ENCODE measurements at places on chromosomes 7 and 10.
A peak's percentile ranks its signal among the peaks of the same experiment; 100 is the strongest.

DNA sequence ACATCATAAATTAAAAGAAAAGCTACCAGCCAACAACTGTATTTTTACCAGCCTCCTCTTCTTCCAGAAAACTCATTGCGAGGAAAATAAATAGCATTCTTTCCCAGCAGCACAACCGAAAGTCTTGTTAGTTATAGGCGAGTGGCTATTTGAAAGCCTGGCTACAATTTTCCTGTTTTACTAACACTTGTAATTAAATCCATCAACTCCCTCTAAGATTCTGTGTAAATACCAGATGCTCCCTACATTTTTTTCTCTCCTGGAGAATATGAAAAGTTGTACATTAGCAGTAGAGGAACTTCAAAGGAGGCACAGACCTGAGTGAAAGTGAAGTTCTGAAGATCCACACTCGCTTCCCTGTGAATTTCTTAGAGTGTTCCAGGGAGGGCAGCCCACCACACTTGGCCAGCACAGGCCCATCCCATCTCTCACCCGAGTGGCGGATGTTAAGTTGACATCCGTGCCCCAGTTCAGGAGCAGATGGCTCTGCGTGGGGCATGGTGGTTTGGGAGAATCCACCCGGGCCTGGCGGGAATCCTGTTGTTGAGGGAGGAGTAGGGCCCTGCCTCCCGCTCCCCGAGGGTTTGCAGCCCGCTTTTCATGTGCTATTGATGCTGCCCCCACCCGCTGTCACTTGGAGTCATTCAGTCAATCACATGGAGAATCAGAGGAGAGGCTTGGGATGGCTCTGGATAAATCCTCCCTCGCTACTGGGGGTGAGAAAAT, 451.0 kb upstream of the GALNT17 start:
- no peak for DNase-seq

- DNase-seq = no peak
Observed at GRCh38 chr7:130141161-130141883, 63.9 kb downstream of the TMEM209 start.

DNA sequence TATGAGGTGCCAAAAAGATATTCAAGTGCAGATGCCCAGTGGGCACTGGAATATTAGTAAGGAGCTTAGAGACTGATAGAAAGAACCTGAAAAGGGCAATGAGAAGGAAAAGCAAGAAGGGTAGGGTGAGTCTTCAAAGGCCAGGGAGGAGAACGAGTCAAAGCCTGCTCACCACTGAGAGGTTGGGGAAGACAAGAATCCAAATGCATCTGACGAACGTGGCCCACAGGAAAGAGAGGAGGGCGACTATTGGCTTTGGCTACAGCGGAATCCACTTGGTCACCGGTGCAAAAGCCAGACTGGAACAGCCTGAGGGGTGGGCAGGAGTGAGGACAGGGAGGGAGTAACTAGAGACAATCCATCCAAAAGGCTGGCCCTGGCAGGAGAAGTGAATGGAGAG, 216.7 kb upstream of the KLF14 start:
- no peak for DNase-seq

DNA sequence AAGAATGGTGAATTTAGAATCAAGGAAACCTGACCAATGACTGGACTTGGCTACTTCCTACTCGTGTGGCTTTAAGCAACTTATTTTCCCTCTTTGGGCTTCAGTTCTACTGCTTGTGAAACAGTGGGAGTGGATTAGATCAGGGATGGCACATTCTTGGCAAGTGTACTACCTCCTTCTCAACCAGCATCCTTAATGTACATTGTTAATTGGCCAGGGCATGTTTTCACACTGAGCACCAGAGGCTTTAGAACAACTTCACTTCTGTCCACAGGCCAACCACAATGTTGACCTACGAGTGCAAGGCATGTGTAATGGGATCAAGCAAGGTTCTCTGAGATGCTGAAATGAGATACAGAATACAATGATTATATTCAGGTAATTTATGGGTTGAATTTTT, 315.3 kb downstream of the ADRA2A start:
- no peak for DNase-seq

- peak; percentile 56 for DNase-seq
Observed at GRCh38 chr7:36945612-36946400, 221.5 kb upstream of the AOAH start.

GRCh38 chr7:75980430-75981202, 13.8 kb downstream of the TMEM120A start:
- DNase-seq = no peak

- DNase-seq = no peak
Observed at GRCh38 chr10:80161321-80162083, 29.0 kb downstream of the PLAC9 start.

DNA sequence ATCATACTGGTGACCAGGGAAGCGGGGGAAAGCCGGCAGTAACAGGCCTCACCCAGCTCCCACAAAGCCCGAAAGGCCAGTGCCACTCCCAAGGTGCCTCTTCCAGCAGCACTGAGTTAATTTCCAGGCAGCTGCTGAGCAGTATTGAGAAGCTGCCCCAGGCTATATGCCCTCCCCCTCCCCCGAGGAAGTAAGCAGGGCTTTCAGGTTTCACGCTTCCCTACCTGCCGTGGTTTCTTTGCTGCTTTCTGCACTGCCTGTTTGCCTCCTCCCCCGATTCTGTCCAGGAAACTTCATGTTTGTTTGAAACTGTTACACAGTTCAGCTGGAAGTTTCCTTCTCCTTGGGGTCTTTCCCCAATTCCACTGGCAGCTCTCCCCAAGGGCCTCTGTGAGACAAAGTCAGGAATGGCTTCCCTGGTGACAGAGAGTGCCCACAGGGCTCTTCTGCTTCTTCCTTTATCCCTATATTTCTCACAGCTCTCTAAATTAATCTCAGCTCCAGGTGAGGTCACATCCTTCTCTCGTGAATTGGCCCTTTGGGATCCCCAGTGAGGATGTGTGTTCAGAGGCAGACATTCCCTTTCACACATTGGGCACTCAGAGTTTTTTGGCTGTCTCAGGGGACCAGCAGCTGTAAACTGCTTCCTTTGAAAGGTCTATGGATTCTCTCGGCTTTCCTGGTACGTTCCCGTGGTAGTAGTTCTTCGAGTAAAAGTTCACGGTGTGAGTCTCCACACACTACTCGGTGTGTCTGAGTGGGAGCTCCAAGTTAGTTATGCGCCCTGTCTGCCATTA, 19.4 kb downstream of the C1GALT1 start:
- no peak for DNase-seq

DNA sequence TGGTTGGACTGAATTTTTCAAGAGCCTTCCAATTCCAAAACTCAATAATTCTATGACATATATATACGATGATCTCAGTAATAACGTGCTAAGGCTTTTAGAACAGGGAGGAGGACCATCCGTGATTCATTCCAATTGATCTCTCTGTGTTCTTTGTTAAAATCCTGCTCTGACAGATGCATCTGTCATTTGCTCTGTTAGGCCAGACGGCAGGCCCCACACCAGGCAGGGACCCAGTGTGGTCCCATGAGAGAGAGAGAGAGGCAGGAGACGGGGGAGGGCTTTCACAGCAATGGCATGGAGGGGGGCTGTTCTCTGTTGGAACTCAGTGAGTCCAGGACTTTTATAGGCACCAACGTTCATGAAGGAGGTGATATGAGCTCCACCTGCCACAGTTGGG, 160.0 kb upstream of the INSYN2A start:
- no peak for DNase-seq

GRCh38 chr7:120303105-120303504, 30.1 kb downstream of the KCND2 start:
- no peak for DNase-seq

GRCh38 chr10:58456179-58456578, 56.5 kb upstream of the BICC1 start:
- no peak for DNase-seq

DNA sequence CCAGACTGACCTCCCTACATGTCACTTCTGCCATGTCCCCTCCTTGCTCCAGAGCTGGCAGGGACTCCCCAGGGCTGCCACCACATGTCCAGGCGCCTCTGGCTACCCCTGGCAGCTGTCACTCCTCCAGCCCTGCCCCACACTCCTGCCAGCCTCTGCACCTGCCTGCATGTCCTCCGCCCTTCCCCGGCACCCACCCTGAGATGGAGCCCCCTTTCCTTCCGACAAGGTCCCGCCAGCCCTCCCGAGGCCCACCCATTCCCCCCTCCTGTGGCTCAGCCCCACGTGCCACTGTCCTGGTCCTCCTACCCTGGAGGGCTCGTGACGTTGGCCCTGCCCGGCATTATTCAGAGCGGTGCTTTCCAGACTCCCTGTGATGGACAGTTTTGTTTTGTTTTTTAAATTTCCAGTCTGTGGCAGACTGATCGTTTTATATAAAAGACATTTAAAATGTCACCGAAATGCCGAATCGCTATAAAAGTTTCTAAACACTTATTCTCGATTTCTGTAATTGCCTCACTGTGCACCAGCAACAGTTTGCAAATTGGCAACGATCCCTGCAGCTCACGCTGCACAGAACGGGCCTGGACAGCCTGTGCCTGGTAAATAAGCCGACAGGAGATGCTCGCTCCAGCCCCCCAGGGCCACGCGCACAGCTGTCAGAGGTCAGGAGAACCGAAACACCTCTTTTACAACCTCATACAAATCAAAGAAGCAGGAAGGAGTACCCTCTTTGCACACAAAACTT, 111.1 kb upstream of the SH2B2 start:
- DNase-seq = no peak

- DNase-seq = no peak
Observed at GRCh38 chr7:130227883-130228575, 20.4 kb downstream of the SSMEM1 start.

- DNase-seq = no peak
Observed at GRCh38 chr10:133530506-133530905, 3.3 kb downstream of the CYP2E1 start.

DNA sequence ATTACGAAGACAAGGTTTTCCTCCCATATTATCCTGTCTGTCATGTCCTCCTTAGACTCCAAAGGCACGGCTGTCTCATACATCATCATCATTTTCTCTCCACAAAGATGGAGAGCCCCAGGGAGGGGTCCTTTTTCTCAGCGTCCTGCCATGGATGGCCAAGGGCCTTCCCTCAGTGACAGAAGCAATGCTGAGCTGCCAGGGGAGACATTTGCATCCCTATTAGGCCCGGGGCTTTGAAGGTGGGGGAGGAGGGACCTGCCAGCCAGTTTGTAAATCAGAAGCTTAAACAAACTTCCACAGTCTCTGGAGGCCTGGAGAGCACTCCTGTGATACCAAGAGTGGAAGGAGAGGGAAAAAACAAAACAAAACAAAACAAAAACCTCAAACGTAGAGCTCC, 112.4 kb upstream of the ADO start:
- no peak for DNase-seq

GRCh38 chr10:114940735-114941134, 2.7 kb downstream of the TRUB1 start:
- DNase-seq = no peak

DNA sequence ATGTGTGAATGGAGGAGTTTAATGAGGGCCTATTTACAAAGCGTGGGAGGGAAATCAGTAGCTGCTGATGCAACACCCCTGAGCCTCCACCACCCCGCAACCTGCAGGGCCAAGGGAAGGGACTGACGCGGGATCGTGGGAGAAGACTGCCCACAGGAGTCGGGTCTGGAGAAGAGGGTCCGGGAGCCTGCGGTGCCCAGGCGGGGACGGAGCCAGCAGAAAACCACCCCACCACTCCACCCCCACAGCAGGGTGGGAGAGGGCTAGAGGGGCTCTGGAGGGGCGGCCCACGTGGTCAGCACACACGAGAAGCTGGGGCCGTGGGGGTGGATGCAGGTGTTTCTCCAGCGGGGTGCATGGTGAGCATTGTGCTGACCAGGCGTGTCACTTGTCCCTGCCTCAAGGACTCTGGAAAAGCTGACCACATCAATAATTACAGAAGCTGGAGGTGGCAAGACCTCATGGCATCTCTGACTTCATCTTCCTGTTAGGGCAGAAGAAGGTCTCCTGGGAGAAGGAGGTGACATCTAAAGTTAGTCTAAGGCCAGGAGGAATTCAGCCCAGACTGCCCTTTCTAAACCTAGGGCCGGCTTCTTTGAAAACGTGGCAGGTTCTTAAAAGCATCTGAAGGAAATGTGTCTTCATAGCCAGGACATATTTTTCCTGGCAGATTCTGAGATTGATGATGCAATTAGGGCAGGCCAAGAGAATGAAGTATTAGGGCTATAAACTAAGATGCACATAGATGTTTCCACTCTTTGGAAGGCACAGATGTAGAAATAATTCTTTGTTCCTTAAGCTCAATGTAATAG, 150.9 kb downstream of the RGS10 start:
- DNase-seq = no peak

DNA sequence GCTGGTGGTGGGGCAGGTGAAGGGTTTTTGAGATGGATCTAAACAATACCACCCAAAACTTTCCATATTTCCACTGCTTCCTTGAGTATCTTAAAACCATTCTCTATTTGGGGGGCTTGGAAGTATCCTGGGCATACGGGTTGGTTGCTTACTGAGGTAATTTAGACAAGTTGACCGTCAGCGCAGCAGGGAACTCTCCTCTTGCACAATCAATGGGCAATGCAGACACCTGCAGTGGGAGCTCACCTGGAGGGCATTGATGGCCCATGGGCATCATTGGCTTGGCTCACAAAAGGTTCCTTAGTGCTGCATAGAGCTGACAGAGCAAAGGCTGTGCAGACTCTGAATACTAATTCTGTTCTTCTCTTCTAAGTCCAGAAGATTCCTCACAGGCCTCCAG, 101.5 kb downstream of the EPDR1 start:
- no peak for DNase-seq

- no peak for DNase-seq
Observed at GRCh38 chr10:4771554-4772201, 54.3 kb upstream of the AKR1E2 start.

- DNase-seq = no peak
Observed at GRCh38 chr7:112193915-112194502, 12.2 kb downstream of the DOCK4 start.

GRCh38 chr7:47832105-47832715, 116.1 kb downstream of the PKD1L1 start:
- no peak for DNase-seq

DNA sequence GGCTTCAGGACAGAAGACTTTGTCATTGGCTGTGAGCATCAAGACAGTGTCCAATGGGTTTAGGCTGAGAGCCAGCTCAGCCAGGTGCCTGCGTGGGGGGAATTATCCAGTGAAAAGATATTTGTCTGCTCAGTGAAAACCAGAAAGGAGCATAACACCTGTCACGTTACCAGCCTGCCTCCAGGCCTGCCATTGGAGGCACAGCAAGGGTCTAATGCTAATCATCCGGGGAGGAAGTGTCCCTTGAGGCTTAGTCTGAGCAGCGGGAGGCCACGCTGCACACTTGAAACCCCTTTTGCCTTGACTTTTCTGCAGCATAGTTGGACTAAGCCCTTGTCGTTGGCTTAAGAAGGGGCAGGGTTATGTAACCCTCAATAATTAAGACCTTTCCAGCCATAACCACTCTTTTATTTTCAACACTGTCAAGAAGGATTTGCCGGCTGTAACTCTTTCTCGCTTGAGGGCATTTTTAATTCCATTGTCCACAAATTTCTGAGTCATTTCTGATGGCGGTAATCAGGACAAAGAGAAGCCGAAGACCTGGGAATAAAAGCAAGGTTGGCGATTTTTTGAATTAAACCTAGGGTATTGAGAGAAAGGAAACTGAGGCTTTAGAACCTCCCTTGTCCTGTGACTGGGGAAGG, 639.6 kb upstream of the FOXK1 start:
- peak; percentile 23 for DNase-seq

Data from NCI-H187 treated with DMSO at 0.1 percent for 48 hours (cell line).